ENCODE measurements at places on chromosomes 2 and 18. TPM values are rescaled to one million over a fixed set of nuclear protein-coding genes. Genes with fewer than 3 reads are reported as not detected.
A peak's percentile ranks its signal among the peaks of the same experiment; 100 is the strongest.

Gene WDR12
- total RNA-seq, result 29.3 TPM

Gene OSR1
- 1.3 TPM for total RNA-seq

Gene CDH2
- total RNA-seq, result 0.98 TPM

Gene UGT1A4
- 4.0 TPM for total RNA-seq

Gene RGPD4
- not detected for total RNA-seq

Gene MYO7B
- 244 TPM for total RNA-seq

Gene NPPC
- total RNA-seq, result not detected

Gene CFAP221
- not detected for total RNA-seq

Gene MAL
- 1.6 TPM for total RNA-seq

Gene TSPYL6
- not detected for total RNA-seq

Gene TOGARAM2
- total RNA-seq, result 0.64 TPM

DNA sequence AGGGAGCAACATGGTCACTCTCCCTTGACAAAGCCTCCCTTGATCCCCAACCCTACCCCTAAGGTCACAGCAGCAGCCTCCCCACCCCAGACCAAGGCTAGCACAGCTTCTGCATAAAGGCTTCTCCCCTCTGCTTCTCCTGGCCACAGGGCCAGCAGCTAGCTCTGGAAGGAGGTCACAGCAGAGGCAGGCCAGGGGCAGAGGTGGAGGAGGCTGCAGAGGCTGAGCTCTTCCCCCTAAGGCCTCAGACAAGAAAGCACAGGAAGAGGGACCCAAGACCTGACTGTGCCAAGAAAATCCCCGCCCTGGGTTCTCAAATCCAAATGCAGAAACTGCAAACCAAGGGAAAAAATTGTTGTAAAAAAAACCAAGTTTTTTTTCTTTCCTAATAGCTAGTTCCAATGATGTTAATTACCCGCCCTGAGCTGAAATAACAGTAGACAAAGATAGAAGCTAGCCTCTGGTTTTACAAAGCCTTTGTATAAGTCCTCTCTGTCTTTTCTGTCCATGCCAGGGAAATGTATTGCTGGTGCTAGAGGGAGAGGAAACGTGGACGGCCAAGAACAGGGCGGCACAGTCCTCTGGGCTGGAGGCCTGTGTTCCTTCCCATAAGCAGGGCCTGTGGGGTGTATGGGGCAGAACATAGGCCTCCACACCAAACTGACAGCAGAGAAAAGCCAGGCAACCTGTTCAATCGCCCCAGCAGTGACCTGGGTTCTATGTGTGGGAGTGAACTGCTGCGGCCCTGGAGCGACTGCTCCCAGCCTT is 79.5 kb downstream of the POLR1A start:
- peak; percentile 20 for DNase-seq

- no peak for DNase-seq
These were observed 89.4 kb upstream of the EML6 start for GRCh38 chr2:54634021-54634420.

DNA sequence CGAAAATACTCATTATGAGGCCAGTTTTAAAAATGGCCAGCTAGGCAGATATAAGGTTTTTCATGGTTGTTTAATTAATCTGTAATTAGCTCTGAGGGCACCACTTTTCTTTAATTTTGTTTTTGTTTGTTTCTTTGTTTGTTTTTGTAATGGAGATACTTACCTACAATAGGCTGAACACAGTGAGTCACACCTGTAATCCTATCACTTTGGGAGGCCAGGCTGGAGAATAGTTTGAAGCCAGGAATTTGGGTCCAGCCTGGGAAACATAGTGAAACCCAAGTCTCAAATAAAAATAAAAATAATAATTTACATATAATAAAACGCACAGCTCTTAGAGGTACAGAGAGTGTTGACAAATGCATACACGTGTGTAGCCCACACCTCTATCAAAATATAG is 56.8 kb upstream of the MSH2 start:
- no peak for DNase-seq

- no peak for DNase-seq
These were observed 534.9 kb downstream of the SLC4A3 start for GRCh38 chr2:220162320-220162719.

DNA sequence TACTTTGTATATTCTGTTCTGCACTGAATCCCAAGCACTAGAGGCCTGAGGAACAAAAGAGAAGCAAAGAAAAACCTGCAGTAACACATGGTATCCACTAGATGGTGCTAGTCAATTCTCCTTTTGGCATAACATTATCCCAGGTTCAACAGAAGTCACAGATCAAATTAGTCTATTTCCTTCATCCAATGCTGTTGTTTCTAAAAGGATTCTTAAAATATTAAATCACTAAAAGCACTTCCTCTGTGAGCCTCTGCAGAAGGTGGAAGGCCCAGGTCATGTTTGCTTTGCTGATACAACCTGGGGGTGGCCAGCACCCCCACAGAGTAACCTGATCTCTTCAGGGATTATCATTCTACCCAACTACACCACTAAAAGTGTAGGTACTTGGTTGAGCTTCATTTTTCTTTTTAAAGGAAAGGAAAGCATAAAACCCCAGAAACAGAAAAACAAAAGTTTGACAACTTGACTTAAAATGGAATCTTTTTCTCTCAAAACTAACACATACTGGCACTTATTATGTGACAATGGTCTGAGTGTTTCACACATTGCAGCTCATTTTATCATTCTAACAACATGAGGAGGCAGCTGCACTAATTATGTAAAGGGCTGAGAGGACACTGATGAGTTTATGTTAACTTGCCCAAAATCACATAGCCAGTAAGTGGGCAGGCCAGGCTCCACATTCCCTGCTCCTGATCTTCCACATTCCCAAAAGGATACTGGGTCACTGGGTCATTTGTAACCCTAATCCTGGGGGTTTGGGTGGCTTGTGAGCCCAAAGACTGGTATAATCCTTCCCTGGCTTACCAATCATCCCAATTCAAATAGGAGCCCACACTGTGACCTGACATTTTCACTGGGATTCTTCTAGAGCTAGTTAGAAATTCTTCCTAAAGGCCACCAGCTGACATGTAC is 66.8 kb upstream of the DNER start:
- no peak for DNase-seq

- no peak for DNase-seq
These were observed 737.6 kb downstream of the SLC4A3 start for GRCh38 chr2:220365023-220365422.

DNA sequence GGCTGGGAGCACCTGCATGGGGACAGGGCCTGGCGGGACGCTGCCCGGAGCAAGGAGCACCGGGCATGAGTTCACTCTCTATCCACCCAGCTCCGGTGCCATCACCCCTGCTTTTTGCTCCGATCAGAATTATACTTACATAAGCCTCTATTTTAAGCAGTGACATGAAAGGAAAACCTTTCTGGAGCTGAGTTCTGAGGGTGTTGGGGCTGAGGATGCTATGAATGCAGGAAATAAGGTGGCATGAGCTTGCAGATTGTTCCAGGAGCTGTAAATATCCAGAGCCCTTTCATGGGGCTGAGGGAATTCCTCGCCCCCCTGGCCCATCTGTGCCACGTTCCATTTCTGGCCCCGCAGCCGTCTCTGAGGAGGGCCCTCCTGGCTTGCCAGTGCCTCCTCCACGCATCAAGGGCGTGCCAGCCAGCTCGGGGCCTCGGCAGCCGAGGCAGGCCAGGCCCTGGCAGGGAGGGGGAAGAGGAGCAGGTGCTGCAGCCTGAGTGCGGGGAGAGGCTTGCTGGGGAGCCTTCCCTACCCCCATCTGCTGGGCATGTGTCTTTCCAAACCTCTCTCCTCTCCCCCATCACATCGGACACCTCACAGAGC is 91.7 kb upstream of the MCFD2 start:
- DNase-seq, result no peak

GRCh38 chr2:200738590-200738989 is 73.1 kb upstream of the BZW1 start:
- DNase-seq, result no peak

- DNase-seq, result no peak
These were observed 61.2 kb upstream of the MRPS9 start for GRCh38 chr2:104976603-104977120.

GRCh38 chr18:63844254-63844653 is 43.3 kb upstream of the SERPINB2 start:
- DNase-seq, result no peak

DNA sequence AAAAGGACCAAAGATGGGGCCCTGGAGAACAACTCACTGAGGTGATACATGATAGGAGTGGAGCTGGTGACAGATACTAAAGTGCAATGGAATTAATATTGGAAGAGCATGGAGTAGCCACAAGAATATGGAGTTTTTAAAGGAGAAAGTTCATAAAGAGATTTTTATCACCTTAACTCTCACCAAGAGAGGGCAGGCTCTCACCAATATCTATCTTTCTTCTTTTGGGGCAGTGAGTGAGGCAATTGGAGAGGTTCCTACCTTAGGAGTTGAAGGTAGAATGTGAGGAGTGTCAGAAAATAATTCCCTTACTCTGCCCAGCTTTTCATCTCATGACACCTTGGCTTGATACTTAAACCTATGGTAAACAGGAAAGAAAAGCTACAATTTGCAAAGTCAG is 233.7 kb upstream of the CWC22 start:
- DNase-seq, result no peak

- no peak for DNase-seq
These were observed 440.2 kb upstream of the ST6GAL2 start for GRCh38 chr2:107325981-107326786.

DNA sequence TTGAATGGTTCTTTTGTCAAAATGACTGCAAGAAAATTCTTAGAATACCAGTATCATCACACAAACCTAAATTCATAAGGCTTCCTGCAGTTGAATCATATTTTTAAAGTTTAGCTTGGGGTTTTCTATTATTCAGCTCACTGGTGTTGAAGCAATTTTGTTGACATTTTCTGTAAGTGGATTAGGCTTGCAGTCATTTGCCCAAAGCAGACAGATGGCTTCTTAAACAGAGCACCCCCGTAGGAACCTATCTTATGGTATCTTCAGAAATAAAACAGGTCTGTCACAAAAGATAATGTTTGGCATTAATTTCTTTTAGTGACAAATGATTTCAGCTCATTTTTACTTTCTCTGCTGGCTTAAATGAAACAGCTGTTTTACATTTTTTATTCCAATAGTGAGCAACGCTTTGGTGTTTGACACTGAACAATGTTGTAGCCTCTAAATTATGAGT is 331.1 kb downstream of the PLCL1 start:
- no peak for DNase-seq

- no peak for DNase-seq
These were observed 40.6 kb downstream of the GPD2 start for GRCh38 chr2:156476850-156477206.

DNA sequence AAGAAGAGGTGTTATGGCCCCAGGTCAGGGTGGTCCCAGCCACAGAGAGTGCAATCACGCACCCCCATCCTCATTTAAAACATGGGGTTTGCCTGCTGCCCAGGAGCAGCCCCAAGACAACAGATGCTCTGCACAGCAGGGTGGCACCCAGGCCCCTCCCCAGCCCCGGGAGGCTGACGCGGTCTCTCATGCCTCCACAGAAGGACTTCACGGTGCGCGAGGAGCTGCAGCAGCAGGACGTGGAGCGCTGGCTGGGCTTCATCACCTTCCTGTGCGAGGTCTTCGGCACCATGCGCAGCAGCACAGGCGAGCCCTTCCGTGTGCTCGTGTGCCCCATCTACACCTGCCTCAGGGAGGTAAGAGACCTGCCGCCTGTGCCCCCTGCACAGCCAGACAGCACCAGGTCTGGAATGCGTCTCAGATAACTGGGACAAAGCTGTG is 133.7 kb downstream of the SMAD7 start:
- DNase-seq, result peak; percentile 1

DNA sequence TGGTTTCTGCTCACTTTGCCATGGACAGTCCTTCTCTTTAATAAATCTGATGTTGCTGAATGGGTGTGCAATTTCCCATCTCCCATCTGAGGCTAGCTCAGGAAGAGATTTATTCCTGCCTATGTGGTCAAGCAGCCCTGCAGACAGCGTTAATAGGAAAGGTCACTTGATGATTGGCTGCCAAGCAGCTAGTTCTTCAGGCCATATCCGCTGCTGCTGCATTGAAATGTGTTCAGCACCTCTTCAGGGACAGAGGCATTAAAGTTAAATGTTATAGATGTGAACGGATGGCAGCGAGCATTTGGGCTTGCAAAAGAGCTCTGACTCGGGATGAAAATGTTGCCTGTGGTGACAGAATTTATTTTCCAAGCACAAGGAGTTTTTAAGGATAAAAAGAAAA is 474.2 kb downstream of the PIK3C3 start:
- DNase-seq, result no peak

DNA sequence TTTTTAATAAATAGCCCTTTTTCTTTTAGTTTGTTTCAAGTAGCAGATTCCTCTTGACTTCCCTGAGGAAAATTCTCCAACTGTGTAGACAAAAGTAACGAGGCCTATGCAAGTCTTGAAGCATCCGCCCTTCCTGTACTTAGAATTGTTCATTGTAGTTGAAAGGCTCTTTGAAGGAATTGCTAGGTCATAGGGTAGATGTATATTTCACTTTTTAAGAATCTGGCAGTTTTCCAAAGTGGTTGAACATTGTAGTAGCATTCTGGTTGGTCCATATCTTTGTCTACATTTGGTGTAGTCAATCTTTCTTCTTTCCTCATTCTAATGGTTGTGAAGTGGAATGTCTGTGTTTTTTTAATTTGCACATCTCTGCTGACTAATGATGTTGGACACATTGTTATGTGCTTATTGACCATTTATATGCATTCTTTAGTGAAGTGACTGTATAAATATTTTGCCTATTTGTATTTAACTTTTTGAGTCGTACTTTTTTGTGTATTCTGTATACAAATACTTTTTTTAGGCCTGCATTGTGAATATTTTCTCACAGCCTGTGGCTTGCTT is 5.6 kb upstream of the SERPINB11 start:
- DNase-seq, result no peak

GRCh38 chr2:1581965-1582625 is 162.2 kb downstream of the PXDN start:
- DNase-seq, result no peak

GRCh38 chr2:48691935-48692691 is 63.4 kb downstream of the LHCGR start:
- no peak for DNase-seq

GRCh38 chr2:164642946-164643555 is 21.8 kb upstream of the GRB14 start:
- no peak for DNase-seq

DNA sequence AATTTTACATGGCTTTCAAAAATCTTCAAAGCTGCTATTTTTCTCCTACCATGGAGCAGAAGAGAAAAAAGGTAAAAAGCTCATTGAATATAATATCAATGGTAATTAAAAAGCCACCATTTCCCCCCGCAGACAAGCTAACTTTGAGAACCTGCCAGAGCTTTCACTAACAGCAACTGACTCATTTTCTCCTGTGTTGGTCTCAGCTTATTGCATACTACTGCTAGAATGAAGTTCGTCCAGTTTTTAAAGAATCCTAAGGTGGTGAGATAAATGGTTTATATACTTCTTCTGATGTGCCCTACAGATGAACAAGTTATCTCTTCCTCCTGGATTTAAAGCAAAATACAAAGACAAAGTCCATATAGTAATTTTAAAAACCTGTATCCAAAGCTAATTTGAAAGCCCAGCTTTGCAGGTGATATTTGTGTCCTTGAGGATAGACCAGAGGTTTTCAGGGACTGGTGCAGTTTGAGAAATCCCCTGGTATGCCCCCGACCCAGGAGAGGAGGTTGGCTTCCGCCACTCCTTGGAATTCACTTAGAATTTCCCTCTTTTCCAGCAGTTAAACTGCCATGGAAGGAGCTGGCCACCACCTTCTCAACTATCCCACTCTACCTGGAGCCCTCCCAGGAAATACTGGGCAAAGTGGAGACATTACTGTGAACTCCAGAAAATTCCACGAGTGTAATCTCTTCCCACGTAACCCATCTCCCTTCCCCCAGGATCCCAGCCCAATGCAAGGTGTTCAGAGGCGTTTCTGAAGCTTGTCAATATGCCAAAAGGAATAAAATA is 17.5 kb downstream of the YPEL5 start:
- no peak for DNase-seq

- DNase-seq, result no peak
These were observed 204.4 kb upstream of the RASGRP3 start for GRCh38 chr2:33272001-33272400.

All from left colon (tissue), 2 donors.